ENCODE measurements at places on chromosomes 6 and 20.

DNA sequence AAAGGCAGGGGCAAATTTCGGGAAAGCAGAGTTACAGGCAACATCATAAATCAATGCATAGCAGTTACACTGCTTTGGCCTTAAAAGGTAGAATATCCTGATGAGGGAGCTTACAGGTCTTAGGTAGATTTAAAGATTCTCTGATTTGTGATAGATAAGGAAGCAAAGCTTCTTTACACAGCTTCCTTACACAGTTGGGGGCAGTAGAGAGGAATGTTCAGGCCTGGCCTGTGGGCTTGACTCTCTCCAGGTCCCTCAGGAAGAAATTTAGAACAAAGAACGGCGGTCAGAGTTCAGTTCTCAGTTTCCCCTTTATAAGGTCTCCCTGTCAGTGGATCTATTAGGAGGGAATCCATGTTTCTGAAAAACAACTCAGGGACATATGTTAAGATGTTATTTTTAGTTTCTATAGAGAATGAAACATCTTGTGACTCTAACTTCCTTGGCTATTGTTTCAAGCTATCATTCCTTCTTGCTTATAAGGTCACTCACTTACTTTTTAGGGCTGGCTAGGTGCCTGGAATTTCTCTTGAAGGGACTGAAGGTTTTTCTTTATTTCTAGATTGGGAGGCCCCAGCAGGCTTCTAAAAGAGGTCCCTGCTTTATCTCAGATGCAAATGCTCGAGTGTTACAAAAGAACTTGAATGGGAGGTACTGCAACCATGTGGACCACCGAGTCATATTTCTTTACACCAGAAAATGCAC lies 11.8 kb downstream of the HLA-B start:
- no peak for DNase-seq

DNA sequence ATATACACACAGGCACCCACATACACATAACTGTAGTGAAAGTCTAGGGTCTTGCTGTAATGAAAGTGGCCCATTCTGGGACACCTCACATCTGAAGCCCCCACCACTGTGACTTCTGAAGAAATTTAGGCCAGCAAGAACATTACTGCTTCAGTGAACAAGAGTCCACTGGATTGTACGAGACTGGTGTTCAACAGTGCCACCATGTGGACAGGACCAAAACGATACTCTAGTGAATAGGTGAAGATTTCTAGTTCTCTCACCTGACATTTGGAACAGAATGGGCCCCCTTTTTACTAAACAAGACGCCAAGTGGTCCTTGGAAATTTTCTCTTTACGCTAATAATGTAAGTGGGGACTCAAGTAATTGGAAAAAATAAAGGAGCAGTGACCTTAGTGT lies 156.9 kb downstream of the MAFB start:
- no peak for DNase-seq

GRCh38 chr20:16539280-16540021 lies 33.8 kb downstream of the KIF16B start:
- DNase-seq: no peak

DNA sequence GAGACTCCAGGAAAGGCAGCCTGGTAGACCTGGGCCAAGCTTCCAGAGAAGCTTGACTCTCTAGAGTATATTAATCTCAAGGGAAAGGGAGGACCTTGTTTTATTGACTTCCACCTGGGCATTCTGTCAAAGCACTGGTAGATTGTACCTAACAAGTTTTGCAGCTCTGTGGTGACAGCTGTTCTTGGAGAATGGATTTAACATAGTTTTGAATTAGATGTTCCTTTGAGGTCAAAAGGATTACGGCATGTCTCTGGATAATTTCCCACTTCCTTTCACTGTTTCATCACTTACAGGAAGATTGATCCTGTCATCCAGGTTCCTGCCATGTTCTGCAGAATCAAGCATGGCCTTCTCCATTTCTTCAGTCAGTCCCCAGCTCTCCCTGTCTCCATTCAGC lies 246.0 kb downstream of the PHACTR1 start:
- no peak for DNase-seq

GRCh38 chr6:24936641-24937317 lies 1.0 kb upstream of the RIPOR2 start:
- no peak for DNase-seq

GRCh38 chr6:35321091-35321490 lies 21.3 kb upstream of the PPARD start:
- no peak for DNase-seq

GRCh38 chr6:40556023-40556422 lies 31.1 kb downstream of the LRFN2 start:
- DNase-seq: no peak

- no peak for DNase-seq
Measured at GRCh38 chr6:112348891-112349635, 1.9 kb downstream of the RFPL4B start.
